ENCODE measurements at places on chromosomes 13 and 19.

DNA sequence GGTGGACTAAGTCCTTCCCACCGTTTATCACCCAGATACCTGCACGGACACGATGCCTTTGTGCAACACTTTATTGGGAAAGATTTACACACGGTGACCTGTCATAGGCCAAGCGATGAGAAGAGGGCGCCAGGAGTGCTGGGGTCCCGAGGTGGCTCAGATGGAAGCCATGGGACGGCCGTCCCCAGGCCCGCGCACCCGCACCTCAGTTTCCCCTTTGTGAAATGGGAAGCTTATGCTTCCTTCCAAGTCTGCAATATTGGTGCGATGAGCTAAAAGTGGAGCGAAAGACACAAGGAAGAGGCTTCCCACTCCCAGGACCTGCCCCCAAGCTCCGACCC is 369 bp upstream of the TMC4 start:
- DNase-seq = no peak

- no peak for DNase-seq
Measured at GRCh38 chr13:100214886-100215285, 126.0 kb downstream of the PCCA start.

DNA sequence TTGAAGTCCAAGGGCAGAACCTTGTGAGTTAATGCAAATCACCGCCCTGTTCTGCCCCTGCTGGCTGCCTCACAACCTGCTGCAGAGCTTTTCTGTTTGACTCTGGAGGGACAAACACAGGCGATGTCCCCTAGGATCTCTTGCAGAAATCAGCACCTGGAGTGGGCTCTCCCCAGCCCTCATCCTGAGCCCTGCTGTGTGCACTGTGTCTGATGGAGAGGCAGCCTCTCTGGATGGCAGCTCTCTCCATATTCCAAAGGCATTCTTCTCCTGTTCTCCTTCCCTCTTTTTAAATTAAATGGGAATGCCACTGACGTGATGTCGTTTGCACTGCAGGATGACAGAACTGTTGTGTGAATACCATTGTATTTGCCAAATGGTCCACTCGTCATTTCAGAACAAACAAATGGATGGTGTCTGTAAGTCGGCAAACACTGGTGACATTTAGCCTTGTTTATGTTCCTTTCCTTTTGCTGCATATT is 184.1 kb downstream of the ZNF536 start:
- no peak for DNase-seq

- no peak for DNase-seq
Measured at GRCh38 chr13:110525328-110526319, 35.9 kb downstream of the RAB20 start.

DNA sequence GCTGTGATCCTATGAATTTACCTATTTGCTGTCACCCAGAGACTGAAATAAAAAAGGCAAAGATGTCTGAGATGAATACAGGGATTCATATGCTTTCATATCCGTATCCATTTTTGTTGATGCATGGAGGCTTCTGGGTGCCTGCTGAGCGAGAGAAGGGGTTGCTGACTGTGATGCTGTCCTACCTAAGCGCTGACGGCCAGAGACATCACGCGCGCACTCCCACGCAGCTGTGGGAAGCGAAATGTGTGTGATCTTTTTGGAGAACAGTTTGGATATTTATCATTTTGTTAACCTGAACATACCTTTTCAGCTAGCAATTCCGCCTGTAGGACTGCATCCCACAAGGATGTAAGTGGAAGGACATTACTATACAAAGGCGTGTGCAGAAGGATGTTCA is 23.9 kb downstream of the TSHZ3 start:
- DNase-seq = peak; percentile 39

- no peak for DNase-seq
Measured at GRCh38 chr13:110714797-110715394, 1.4 kb downstream of the ING1 start.

DNA sequence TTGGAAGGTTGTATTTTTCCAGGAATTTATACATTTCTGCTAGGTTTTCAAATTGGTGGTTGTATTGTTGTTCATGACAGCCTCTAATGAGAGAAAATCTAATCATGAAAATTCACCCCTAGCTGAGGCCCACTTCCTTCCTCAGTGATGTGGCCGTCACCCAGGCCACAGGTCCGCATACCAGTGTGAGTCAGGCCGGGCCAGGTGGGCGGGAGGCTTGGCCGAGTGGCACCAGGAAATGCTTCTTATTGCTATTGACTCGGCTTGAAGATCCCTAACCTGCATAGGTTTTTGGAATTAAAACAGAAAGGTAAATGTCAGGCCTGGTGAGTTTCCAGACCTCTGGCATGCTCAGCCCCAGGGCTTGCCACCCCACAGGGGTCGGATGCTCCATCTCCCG is 88.7 kb downstream of the SCGB2B2 start:
- no peak for DNase-seq
